Inflammatory macrophage treated with lipopolysaccharide for 4 hours (primary cell): ENCODE measurements at places on chromosomes 3 and 15.

- DNase-seq = no peak
Observed at GRCh38 chr3:8846176-8846575, 76.8 kb upstream of the OXTR start.

DNA sequence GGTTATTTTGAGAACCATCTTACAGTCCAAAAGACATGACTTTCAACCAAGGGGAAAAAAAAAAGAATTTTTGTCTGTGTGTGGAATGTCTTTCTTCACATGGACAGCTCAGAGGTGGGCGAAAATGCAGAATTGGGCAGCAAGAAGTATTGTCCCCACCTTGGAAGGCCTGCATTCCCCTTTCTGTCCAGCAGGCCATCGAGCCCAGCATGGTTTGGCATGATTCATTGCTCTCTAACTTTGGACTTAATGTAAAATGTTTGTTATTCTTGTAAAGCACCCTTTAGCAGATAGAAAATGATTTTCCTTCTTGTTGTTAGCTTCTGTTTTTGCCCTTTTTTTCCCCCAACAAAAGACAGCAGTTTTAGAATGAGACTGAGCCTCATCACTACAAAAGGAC, 12.4 kb downstream of the MYO1E start:
- DNase-seq = no peak

GRCh38 chr3:138694287-138695007, 85.9 kb downstream of the FAIM start:
- DNase-seq = no peak

- no peak for DNase-seq
Observed at GRCh38 chr3:114884213-114884923, 262.7 kb downstream of the ZBTB20 start.

DNA sequence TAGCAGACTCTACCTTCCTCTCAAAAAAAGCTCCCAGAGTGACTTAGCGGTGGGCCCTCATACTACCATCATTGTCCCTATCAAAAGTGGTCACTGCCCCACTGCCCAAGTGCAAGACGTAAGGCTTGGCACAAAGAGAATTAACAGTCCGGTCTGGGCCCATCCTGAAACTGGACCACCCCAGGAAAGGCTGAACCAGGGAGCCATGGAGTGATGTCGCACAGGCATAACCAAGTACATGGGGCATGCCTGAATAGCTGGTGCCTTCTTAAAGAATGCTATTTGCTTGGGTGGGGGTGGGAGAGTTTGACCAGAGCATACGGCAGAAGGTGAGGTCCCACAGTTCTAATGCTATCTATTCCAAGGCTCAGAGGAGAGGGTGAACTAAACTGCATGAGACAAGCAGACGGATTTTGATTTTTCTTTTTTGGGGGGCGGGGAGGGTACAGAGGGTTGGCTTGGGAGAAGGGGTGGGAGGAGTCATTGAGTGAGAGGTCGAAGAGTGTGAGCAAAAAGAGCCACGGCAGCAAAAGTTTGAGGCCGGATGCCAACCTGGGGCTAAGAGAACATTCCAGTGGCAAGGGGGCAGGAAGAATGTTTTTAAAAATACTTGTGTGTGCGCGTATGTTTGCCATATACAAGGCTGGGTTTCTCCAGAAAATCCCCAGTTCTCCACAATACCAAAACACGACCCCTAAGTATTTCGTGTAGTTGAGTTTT, 50.2 kb downstream of the FAM174B start:
- no peak for DNase-seq

GRCh38 chr15:85118581-85118980, 136.9 kb downstream of the PDE8A start:
- DNase-seq = no peak

DNA sequence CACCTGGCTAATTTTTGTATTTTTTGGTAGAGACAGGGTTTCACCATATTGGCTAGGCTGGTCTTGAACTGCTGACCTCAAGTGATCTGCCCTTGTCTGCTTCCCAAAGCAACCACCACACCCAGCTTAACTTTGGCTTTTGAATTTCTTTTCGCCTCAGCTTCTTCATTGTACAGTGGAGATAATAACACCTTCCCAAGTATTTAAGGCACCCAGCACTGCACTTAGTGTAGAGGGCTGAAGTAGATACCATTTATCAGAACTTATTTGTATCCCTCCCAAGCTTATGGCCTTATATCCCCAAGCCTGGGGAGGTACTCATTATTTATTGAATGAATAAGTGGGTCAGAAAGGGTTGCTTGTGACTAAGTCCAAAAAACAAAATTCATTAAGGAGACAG, 2.3 kb downstream of the SQOR start:
- no peak for DNase-seq

DNA sequence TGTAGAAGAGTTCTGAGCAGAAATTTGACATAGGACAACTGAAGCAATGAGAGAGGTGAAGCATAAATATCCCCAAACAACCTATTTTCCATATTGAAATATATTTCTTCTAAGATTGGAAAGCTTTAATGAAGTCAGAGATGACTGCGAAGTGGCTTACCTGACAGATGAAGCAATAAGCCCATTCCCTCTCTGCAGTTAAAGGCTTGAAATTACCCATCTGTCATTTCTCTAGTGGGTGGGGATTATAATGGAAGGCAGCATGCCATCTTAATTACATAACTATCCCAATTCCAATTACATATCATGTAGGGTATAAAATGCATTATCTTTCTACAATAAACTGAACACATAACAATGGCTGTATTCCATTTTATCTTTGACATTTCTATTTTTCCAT, 1070.5 kb downstream of the SI start:
- no peak for DNase-seq

DNA sequence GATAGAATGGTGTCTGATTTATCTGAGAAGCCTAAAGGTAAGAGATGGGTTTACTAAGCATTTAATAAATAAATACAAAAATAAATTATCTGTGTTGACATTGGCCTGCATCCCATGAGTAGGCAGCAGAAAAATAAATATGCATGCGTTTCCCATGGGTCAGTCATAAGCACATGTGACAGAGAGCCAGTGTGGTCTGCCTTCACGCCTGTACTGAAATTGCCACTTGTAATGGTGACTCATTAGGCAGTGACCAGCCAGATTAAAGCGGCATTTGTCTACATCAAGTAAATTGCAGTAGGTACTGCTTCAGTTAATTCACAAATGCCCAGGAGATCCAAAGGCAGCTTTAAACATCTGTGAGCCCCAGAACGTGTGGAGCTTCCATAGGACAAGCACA, 399.6 kb downstream of the NAALADL2 start:
- DNase-seq = no peak

GRCh38 chr15:95972041-95972553, 358.4 kb upstream of the NR2F2 start:
- no peak for DNase-seq

GRCh38 chr3:127738192-127738840, 65.6 kb downstream of the ABTB1 start:
- DNase-seq = no peak

GRCh38 chr15:35741881-35742280, 195.9 kb upstream of the DPH6 start:
- no peak for DNase-seq

DNA sequence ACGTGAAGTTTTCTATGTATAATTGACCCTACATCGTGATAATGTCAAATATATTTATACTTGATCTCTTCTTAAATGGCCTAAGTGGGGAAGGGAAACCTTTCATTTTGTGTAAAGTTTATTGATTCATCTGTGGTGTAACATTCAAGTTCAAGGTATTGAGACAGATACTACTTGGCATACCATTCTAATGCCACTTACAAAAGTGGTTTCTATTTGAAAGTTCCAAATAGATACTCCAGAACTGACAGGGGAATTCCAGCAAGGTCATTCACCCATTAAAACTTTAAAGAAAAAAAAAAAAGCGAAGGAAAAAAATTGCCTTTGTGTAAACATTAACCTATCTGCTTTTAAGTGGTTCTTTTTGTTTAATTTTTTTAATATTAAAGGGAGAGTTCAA, 45.3 kb upstream of the MAP3K13 start:
- peak; percentile 81 for DNase-seq

- no peak for DNase-seq
Observed at GRCh38 chr3:30201715-30202114, 404.7 kb upstream of the TGFBR2 start.

DNA sequence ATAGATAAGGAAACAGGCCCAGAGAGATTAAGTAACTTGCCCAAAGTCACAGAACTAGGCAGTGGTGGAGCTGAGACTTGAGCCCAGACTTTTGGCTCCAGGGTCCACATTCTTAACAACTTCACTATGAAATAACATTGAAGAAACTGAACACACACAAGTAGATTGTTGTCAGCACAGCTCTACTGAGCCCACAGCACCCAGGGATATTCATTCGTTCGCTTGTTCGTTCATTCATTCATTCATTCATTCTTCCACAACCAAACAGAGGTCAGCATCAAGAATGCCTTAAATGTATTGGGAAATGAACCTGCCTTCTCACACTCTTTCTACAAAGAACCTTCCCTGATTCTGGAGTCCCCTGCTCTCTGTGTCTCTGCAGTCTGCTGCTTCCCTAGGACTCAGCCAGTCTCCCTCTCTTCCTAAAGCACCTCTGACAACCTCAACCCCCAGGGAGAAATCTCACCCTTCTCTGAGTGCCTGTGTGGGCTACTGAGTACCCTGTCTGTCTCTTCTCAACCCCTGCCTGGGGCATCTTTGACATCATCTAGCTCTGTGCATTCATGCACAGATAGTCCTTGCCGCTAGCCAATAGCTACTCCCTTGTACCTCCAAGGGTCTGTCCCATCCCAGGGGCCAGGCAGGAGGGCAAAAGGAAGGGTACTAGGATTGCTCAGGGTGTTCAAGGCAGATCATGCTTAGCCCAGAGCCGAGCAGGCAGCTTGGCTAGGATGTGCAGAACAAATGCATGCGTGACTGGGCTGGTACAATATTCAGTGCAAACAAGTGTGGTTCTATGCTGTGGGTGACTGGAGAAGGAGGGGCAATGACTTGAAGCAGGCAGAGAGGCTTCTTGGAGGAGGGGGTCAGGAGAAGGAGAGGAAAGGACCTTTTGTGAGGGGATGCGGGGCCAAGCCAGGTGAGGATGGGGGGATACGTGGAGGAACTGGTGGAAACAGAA, 3.4 kb downstream of the LINGO1 start:
- no peak for DNase-seq

DNA sequence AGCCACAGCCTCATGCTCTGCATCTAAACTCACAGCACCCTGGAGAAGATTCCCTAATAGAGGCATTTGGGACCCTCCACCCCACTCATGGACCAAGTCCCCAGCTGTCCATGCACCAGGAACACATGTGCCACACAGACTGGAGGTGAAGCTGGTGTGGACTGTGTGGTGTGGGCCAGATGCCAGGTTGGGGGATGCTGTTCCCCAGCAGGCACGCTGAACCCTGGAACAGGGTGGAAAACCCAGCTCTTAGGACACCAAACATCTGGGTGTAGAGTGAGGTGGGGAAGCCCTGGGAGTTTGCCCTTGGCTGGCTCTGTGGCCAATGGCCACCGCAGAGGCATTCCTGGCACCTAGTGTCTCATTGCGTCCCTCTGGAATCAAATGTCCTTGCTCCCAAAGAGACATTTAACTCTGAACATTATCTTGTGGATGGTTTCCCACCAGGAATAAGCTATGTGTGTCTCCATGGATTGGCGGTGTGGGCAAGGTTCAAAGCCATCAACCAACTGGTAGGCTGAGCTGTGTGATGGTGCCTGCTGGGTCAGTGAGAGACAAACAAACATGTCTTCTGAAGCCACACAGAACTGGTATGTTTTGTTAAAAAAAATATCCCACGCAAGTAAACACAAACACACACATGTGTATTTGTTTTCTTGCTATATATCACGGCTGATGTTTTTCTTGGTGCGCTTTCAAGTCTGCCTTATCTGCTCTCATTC, 65.0 kb downstream of the EXOG start:
- no peak for DNase-seq

GRCh38 chr3:56468184-56469106, at the start of gene ERC2:
Gene ERC2 (minus strand): TSS chr3:56468467.
- no peak for DNase-seq

DNA sequence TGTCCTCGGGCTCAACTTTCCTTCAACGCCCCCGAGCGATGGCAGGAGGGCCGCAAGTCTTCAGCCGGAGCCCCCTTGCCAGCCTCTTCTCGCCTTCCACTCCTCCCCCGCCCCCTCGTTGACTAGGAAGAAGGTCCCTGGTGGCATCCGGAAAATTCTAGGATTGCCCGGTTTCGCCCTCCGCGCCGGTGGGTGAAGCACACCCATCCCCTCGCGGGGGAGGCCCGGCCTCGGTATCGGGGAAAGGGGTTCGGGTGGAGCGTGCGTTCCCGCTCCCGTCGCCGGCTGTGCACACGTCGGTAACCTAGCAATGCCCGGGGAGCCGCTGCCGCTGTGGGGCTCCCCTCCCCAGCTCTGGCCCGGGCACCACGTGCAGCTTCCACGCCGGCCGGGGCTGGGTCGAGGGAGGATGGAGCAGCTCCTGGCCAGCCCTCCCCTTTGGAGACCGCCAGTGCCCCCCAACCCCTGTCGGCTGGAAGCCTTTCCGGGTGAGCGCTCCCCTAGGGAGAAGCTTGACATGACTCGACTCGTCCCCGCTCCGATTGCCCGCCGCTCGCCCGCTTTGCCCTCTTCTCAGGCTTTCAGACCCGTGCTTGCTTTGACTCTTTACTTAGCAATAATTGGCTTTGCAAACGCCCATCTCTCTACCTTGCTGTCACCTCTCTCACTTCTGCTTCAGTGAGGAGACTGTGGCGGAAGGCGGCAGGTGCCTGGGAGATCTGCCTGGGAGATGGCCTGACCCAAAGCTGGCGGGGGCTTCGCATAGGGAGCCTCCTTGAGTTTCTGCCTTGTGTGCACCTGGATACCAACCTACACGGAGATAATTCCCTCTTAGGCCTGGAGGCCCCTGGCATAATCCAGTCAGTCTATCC, 1.3 kb downstream of the CACNA1D start:
- no peak for DNase-seq

- no peak for DNase-seq
Observed at GRCh38 chr3:31356941-31357340, 175.8 kb upstream of the STT3B start.

DNA sequence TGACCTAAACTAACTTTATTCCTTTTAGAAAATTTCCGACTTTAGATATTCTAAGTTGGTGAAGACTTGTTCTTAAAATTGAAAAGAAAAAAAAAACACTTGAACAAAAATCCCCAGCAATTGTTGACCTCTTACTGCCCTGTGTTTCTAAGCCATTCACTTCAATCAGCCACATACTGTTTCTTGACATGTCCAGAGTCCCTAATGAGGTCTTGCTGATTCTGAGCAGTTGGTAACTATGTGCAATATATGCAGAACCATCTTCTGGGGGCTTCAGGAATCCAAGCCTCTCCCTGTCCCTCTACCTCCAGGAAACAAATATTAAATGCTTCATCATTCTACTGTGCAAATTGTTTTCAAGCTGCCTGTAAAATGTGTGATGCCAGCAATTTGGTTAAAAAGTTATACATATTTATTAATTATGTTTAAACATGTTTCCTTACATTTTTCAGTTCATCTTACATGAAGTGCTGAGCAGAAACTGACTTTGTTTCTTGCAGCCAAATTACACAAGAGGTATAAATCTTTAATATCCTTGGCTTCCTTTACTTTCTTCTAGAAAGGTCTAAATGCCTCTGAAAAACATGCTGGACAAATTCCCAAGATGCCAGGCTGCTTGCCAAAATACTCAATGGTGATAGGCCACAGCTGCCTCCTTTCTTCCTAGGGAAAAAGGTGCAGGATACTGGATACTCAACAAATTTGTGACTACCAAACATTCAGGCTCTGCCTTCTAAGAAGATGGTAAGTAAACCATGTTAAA, 19.8 kb upstream of the GYG1 start:
- no peak for DNase-seq

GRCh38 chr3:63972196-63972595, 51.1 kb downstream of the PSMD6 start:
- no peak for DNase-seq
